ENCODE measurements at places on chromosomes 5 and 9.

- no peak for DNase-seq
Measured at GRCh38 chr5:81305785-81306184, 4.4 kb downstream of the ZCCHC9 start.

DNA sequence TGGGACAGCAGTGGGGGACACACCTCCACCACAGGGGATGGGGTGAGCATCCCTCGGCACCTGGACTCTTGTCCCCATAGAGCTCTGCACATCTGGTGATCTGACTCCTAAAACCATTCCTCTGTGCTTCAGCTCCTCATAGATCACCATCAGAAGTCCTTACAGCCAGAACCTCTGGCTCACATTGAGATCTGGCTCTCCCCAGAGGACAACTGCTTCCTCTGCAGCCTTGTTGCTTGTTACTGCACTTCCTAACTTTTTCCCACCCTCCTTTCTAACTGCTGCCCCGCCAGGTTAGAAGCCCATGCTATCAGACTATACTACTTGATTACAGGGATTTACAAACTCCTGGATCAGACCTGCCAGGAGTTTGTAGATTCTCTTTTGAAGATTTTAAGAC is 64.5 kb downstream of the ARSB start:
- no peak for DNase-seq

GRCh38 chr5:129400395-129400983 is 59.6 kb upstream of the ADAMTS19 start:
- DNase-seq: no peak

DNA sequence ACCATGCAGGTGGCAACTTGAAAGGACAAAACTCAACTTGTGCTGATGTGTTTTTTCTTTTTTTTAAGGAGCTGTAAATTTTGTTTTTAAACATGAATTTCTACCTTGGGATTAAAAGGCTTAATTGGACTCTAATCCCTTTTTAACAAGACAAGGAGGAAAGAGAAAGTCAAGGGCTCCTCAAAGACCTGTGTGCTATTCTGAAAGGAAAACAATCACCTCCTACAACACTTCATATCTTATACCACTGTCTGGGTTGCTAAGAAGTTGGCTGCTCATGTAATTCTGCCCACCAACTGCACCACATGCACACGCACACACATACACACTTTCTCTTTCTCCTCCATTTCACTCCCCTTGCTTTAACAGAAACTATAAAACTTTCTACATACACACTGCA is 78.6 kb downstream of the SH3RF2 start:
- no peak for DNase-seq

GRCh38 chr5:139668924-139669661 is 20.9 kb downstream of the CXXC5 start:
- no peak for DNase-seq

DNA sequence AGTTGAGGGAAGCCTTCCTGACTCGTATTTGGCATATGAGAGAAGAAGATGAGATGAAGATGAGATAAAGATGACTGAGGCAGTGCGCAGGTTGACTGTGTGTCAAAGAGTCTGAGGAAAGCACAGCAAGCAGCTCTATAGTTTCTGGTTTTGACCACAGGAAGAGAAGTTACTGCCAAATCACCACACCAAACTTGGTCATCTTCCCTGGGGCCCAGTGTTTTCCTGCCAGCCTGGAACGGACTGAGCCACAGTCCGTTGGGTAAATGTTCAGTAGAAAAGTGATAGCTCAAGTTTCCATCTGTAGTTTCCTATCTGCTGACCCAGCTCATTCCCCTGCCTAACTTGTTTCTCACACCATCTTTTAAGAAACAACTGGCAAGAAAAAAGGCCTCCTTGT is 80.7 kb upstream of the ADAMTS19 start:
- DNase-seq: no peak

- no peak for DNase-seq
Measured at GRCh38 chr5:44714871-44715561, 93.7 kb upstream of the MRPS30 start.

DNA sequence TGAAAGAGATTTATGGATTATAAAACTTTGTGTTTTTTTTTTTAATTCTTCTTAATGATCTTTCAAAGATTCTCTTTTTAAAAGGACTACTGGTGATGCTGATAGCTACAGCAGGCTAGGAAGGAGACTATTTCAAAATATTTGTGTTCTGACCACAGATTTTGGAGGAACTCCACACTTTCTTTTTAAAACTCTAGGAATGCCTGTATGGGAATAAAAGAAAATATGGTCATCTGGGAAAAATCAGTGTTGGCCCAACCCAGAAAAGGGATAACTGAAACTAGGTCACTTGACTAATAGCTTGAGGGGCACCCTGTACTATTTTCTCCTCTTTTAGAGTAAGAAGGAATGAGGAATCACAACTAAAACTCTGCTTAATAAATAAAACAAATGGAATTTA is 97.6 kb upstream of the ADAMTS19 start:
- DNase-seq: no peak

Measured in activated naive CD4-positive, alpha-beta T cell (primary cell).